Smooth muscle cell of trachea (primary cell): ENCODE measurements at places on chromosomes 5 and 9. TPM values are rescaled to one million over a fixed set of nuclear protein-coding genes. Genes with fewer than 3 reads are reported as not detected.

Gene RAB24
- 15.4 and 33.4 TPM in 2 replicates for total RNA-seq

Gene SLC23A1
- total RNA-seq = 0.50 TPM in 1 of 2 replicates, not detected in the other

Gene SH2D3C
- total RNA-seq = 0.29 TPM in 1 of 2 replicates, not detected in the other

Gene SH3RF2
- 1.0 and 1.2 TPM in 2 replicates for total RNA-seq

Gene CCDC192
- not detected in 2 replicates for total RNA-seq

Gene PCDHGA10
- total RNA-seq = 13.8 and 14.7 TPM in 2 replicates

Gene MARCHF6
- 79.7 and 82.5 TPM in 2 replicates for total RNA-seq
